ENCODE measurements at places on chromosomes 1 and 21. TPM values are rescaled to one million over a fixed set of nuclear protein-coding genes. Genes with fewer than 3 reads are reported as not detected.

DNA sequence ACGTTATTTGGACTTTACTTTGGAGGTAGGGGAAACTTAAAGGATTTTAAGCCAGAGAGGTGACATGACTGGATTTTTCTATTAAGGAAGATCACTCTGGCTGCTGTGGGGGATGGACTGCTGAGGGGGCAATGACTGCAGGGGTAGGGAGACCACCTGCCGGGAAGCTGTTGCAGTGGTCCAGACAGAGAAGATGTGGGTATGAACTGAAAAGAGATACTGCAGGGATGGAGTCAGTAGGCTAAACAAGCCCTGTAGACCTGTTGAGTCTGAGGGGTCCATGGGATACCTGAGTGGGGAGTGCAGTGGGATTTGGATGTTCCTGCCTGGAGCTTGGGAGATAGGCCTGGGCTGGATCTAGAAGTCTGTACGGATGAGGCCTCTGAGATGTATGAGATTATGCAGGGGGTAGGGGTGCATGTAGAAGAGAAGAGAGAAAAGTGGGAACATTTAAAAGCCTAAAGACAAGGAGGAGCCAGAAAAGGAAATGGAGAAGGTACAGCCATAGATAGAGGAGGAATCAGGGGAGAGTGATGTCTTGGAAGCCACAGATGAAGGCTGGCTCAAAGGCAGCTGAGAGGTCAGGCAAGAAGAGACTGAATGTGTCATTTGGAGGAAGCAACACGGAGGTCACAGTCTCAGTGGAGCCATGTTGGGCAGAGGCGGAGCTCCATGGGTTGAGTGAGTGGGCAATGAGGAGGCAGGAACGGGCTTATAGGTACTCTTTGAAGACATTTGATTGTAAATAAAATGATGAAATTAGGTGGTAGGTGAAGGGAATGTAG, 25.9 kb upstream of the KCNA2 start:
- no peak for DNase-seq

- DNase-seq, result no peak
Measured at GRCh38 chr1:235563513-235564061, 59.3 kb upstream of the B3GALNT2 start.

- DNase-seq, result no peak
Measured at GRCh38 chr1:159205225-159205624, 550 bp downstream of the ACKR1 start.

GRCh38 chr1:236862615-236863211, 67.6 kb downstream of the MTR start:
- no peak for DNase-seq

- no peak for DNase-seq
Measured at GRCh38 chr1:221477252-221477651, 264.6 kb downstream of the DUSP10 start.

- DNase-seq, result no peak
Measured at GRCh38 chr21:31141389-31142000, 103.2 kb upstream of the KRTAP19-8 start.

GRCh38 chr1:67980028-67980427, 70.4 kb downstream of the DIRAS3 start:
- DNase-seq, result no peak

DNA sequence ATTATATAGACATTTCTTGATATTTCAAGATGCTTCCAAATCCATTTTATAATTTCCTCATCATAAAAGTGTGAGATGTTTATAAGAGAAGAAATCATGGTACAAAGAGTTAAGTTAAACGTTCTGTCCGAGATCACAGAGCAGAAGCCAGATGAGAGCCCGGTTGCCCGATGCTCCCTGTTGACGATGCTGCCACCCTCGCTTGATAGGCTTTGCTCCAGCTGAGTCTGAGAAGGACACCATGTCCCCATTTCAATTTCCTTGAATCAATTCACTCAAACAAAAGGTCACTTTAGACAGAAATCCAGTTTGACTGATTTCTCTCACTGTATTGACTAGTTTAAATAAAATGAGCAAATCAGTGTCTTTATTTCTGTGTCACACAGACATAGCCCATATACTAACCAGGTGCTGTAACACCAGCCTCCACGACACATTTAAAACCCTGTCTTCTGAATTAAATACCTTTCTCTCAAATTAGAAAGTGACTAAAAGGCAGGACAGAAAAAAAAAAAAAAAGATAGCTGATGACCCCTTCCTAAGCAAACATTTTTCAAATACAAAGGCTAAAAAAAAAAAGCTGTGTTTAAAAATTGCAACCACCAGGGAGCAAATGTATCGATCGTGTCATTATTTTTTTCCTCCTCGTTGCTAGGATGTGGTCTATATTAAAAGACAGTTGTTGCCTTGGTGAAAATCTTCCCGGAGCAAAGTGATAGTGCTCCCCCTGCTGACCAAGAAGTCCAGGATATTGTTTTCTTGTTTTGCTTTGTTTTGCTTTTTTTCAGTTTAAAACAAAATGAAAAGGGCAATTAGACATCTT, 35.2 kb downstream of the DNASE2B start:
- DNase-seq, result no peak

- no peak for DNase-seq
Measured at GRCh38 chr1:110726755-110727154, 52.0 kb upstream of the KCNA3 start.

DNA sequence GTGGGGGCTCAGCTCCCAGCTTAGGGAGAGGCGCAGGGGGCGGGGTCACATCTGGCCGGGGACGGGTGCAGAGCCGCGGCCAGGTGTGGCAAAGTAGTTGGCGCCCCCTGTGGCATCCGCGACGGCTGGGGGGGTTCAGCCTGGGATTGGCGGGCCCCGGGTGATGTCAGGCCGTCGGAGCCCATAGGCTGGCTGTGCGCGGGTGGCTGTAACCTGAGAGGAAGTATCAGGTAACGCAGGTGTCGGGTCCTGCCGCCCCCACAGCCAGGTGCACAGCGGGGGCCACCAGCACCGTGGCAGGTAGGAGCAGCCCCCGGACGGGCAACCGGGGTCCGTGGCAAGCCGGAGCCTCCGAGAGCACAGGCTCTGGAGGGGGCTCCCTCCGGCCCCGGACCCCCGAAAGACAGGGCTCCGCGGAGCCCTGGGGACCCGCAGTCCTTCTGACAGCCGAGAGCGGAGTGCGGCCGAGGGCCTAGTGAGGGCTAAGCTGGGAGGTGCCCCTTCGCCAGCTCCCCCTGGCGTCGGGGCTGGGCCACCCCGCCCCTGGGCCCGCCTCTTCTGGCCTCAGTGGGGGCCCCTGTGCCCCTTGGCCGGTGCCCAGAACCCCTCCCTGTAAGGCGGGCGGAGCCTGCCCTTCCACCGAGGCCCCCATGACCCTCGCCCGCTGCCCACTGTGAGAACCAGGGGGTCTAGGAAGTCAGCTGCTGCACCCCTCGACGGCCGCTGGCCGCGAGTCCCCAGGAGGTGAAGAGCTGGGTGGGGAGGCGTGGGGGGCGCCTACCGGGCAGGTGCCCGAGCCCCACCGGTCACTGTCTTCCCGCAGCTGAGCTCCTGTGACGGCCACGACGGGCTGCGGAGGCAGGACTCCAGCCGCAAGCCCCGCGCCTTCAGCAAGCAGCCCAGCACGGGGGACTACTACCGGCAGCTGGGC, 17.9 kb downstream of the TNFRSF25 start:
- DNase-seq, result no peak

DNA sequence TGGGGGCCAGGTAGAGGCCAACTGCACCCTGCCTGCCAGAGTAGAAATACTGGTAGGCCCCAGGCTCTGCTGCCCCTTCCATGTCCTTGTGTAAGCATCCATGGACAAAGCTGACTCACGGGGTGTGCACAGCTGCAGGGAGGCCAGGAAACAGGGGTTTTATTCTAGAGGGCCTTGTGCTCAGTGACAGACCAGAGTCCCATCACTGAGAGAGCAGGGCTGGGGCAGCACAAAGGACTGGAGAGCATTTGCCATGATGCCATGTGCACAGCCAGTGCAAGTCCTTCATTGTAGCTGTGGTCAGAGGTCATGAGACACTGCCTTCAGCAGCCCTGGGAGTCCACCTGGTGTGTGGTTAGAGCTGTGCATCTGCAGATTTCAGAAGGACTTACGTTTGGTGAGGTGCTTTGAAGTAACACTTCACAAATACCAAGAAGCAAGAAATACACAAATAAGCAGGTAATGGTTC, 8.1 kb downstream of the ARF1 start:
- DNase-seq, result no peak

The ELF3 gene
- total RNA-seq, result 0.60 TPM

The PGM1 gene
- total RNA-seq, result 280 TPM

The FAM78B gene
- 4.5 TPM for total RNA-seq

The CACNA1S gene
- total RNA-seq, result not detected

All from left ventricle myocardium inferior (tissue), 1 donor.